Effector memory CD8-positive, alpha-beta T cell (primary cell): ENCODE measurements at places on chromosomes 16 and 17.

DNA sequence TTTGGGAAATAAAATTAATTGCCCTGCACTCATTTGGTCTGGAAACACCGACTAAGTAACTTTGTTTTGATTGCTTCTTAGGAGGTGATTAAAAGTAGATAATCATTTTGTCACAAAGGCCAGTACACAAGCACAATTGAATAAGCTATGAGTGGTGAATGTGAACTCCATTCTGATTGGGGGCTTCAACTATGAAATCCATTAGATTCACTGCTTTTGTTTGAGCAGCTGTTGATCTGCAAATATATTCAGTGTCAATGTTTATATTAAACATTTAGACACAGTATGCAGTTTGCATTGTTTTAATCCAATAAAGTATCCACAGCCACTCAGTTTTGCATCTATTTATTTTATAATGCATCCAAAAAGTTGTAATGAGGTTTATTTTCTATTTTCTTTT lies 817.5 kb downstream of the CDH11 start:
- DNase-seq = no peak

DNA sequence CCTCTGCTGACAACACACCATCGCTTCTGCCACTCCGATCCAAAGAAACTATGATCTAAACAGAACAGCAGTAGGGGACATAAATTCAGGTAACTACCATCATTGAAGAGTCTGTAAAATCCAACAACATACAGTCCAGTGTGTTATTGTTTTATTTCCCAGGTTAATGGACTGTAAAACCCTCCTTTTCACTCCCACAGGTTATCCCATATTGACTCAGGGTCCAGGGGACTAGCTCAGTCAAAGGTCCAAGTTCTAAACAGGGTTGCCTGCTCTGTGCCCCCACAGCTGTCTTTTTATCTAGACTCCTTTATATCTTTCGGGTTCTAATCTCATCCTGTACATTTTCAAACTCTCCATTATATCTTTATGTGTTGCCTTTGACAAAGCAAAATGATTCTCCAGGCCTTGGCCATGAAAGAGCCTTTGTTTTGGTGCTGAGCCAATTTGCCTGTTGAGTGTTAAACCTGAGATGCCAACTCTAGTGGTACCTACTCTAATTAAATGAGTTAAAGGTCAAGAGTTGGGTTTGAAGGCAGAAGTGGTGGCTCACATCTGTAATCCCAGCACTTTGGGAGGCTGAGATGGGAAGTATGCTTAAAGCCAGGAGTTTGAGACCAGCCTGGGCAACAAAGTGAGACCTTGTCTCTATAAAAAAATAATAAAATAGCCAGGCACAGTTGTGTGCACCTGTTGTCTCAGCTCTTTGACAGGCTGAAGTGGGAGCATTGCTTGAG lies 80.5 kb downstream of the SNX11 start:
- DNase-seq = no peak

- peak; percentile 87 for DNase-seq
These were observed 24.2 kb upstream of the KRT17 start for GRCh38 chr17:41648411-41649195.

DNA sequence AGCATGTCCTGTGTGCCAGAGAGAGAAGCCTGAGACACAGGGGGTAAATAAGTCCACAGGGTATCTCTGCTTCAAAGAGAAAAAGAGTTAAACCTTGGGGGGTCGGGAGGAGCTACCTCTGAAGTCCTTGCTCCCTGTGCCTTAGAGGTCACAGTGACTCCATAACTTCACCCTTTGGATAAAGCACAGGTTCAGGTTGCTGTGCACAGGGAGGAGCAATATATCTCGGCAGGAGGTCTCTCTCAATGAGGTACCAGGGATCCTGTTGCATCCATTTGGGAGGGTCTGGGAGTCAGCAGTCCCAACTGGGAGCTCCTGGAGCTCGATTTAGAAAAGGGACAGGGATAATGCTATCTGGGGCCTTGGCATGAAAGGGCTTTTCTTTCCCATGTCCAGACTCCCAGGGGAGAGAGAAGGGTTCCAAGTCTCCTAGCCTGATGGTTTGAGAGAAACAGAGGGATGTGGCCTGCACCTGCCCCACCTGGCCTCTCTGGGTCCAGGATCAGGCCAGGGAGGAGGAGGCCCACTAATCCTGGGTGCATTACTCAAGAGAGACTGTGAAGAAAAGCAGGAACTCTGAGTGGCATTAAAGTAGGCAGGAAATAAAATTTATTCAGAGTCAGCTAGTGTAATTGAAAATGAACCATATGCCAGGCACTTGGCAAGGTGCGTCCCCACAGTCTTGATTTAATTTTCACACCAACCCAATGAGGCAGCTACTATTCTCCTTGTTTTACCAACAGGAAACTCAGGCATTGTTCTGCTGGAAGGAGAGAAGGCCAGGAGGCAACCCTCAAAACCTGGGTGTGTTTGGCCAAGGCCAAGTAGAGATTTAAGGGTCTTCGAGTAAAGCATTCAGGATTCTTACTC lies 40.7 kb downstream of the CUEDC1 start:
- DNase-seq = no peak

GRCh38 chr17:44219616-44220212 lies at the start of gene UBTF:
Gene UBTF, minus strand, starts transcription at chr17:44219675. Its CDS starts 1,446 bp downstream, at chr17:44218229.
- DNase-seq = peak; percentile 67

- no peak for DNase-seq
These were observed 579 bp upstream of the LRRC59 start for GRCh38 chr17:50397919-50398285.

GRCh38 chr17:32464374-32464773 lies 20.1 kb downstream of the PSMD11 start:
- no peak for DNase-seq

DNA sequence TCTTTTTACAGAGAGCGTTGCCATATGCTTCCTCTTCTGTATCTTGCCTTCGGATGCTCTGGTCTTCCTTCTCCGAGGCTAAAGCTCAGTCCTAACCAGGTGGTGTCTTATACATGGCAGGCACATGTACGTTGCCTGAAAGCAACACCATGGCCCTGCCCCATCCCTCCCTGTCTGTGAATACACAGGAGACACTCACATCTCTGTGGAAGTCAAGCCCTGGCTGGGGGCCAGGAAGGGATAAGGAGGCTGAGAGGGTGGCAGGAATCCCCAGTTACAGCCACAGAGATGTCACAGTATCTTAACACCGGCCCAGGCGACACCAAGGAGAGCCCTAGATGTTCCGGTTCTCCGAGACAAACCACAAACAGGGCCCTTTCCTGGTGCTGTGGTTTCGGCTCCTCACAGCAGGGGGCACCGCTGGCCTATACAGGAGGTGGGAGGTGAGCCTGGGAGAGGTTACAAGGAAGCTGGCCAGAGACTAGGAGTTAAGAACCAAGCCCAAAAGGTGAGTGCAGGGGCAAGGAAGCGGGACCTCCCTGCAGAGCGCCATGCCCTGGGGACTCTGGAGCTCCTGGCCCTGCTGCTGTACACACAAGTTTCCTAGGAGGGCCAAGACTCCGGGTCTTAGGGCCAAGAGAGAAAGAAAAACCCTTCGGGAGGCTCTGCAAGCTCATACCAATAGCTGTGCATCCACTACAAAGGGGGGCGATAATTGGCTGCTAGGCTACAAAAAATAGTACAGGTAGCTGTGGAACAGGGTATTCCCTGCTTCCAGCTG lies 41.7 kb downstream of the SRL start:
- no peak for DNase-seq

- DNase-seq = no peak
These were observed 128.2 kb upstream of the COX10 start for GRCh38 chr17:13940858-13941665.

- no peak for DNase-seq
These were observed 8.7 kb upstream of the PRPF8 start for GRCh38 chr17:1693339-1693738.

- DNase-seq = no peak
These were observed 50.0 kb downstream of the SF3B3 start for GRCh38 chr16:70573451-70574121.

- DNase-seq = no peak
These were observed 12.2 kb downstream of the CLEC3A start for GRCh38 chr16:78034530-78034929.

GRCh38 chr17:81396278-81396721 lies 1.0 kb downstream of the BAHCC1 start:
- DNase-seq = no peak

GRCh38 chr17:57823469-57824401 lies 26.1 kb downstream of the MRPS23 start:
- no peak for DNase-seq

GRCh38 chr16:83581082-83581481 lies 226.7 kb upstream of the HSBP1 start:
- no peak for DNase-seq

DNA sequence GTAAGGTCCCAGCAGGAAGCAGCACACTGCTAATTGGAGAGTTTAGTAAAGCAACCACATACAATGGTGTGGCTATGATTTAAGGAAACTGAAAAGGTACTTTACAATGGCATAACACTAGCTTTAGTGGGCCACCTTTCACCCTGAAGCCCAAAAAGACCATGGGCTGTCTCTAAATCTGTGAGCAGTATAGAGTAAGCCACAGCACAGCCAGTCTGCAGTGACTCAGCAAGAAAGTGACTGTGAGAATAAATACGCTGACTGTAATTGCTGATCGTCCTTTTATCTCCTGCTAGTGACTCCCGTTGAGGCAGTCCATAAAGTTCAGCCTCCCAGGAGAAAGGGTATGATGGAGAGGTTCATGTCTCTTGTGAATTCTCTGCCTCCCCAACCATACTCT lies 679.8 kb upstream of the KIF2B start:
- DNase-seq = no peak

- peak; percentile 9 for DNase-seq
These were observed 1.0 kb downstream of the RSPRY1 start for GRCh38 chr16:57186872-57187854.

DNA sequence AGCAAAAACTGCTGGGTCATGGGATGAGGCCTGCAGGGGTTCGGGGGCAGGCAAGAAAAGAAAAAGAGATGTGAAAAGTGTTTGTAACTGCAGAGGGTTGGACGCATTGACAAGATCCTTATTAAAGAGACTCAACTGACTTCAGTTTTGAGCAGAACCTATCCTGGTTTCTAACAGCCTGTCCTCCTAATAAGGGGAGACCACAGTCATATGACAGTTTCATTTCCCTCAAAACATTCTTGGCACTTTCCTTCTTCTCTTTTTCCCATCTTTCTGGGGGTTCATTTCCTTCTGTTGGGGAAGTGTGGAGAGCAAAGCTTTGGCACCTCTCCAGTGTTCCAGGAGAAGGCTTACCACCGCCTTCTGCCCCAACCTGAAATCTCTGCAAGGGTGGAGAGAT lies 118.5 kb downstream of the MAF start:
- DNase-seq = no peak

GRCh38 chr17:2837147-2837561 lies 40.9 kb downstream of the RAP1GAP2 start:
- DNase-seq = peak; percentile 33

DNA sequence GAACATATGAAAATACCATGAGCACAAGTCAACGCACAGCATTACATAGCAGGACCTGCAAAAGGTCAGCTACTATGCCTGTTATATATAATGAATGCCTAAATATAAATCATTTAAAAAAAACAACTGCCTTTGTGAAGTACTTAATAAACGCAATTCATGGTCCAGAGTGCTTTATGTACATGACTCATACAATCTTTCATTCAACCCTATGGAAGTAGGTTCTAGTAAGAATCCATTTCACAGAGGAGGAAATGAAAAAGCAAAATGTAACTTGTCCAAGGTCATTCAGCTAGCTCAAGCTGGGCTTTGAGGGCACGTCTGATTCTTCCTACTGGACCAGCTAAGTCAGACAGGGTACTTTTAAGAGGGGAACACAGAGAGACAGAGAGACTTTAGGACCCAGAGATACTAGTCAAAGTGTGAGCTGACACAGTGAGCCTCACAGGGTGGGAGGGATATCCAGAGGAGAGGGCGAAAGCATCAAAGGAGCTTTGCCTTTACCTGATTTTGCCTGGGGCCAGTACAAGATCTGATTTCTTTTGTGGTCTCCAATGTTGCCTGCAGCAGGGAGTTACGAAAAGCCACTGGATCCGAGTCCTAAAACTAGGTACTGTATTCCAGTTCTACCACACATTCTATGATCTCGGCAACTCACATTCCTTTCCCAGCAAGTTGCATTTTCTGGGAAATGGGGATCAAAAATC lies 83.4 kb upstream of the ZFHX3 start:
- DNase-seq = no peak

DNA sequence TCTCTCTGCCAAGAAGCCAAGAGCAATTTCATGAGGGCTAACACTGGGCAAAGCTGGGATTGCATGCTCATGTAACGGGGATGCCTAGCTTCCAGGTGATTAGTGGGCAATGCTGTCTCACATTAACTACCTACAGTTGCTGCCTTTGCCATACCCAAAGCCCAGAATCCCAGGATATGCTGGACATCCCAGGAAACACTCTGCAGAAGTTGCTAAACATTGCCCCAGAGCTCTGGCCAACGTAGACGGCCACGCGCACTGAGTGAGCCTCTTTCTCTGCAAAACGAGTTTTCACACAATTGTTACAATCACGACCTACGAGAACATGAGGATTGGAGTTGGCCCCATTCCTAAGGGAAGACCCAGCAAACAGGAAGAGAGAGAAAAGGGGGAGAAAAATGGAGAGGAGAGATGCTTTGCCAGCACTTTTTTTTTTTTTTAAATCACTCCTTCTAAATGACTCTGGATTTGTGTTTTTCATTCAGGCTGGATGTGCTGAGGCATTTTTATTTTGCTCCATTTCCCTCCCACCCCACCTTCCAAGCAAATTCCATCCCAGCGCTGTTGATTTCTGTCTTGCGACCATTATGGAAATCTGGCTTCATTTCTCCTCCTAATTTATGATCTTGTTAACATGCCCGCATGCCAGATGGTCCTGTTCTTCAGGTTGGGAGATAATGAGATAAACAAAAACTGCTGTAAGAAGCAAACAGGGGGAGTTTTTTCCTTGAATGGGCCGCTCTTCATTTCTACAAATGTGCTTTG lies 112.8 kb upstream of the DNAH9 start:
- DNase-seq = no peak

DNA sequence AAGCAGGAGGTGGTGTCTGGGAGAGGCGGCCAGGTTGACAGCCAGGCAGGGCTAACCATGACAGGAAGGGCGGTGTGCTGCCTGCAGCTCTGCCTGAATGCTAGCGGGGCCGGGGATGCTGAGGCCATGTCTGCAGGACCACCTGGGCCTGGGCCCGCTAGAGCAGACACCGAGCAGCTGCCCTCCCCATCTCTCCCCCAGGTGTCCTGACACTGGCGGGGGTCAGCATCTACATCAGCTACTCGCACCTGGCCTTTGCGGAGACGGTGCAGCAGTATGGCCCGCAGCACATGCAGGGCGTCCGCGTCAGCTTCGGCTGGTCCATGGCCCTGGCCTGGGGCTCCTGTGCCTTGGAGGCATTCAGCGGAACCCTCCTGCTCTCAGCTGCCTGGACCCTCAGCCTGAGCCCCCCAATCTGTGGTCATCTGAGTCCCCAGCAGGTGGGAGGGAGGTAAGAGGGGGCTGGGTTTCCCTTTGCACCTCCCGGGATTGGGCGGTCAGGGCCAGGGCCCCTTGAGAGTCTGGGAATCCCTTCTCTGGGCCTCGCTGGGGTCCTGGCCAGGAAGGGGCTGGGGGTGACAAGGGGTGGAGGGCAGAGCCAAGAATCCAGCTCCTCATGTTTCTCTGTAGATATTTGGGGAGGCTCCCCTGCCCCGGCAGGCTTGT lies 7.5 kb downstream of the TMEM235 start:
- no peak for DNase-seq

GRCh38 chr16:71576971-71577370 lies at the start of gene TAT:
Gene TAT, minus strand, starts transcription at chr16:71577092. Its CDS starts 677 bp downstream, at chr16:71576415.
- DNase-seq = no peak
